ENCODE measurements at places on chromosomes 1 and 21.

GRCh38 chr21:38413958-38414548 lies 84.2 kb downstream of the ERG start:
- no peak for DNase-seq

DNA sequence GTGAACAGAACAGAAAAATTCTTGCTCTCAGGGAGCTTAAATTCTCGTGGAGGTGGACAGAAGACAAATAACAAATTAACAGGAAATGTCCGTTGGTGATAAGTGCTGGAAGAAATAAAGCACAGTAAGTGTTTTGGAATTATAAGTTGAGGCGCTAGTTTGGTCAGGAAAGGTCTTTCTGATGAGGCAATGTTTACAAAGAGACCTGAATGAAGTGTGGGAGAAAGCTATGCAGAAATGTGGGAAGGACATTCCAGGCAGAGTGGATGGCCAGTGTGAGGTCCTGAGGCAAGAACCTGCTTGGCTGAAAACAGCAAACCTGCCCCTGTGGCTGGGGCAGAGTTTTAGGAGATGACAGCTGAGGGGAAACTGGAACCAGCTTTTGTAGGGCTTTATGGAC lies 23.3 kb downstream of the NGF start:
- peak; percentile 93 for DNase-seq

- no peak for DNase-seq
Observed at GRCh38 chr1:240280560-240281322, 189.1 kb downstream of the FMN2 start.

GRCh38 chr1:3120994-3121393 lies 52.0 kb downstream of the PRDM16 start:
- no peak for DNase-seq

GRCh38 chr1:181417915-181418314 lies 65.4 kb upstream of the CACNA1E start:
- DNase-seq, result no peak

- no peak for DNase-seq
Observed at GRCh38 chr21:42790520-42791065, 88.7 kb downstream of the WDR4 start.

- no peak for DNase-seq
Observed at GRCh38 chr1:24969596-24970398, 39.7 kb upstream of the RUNX3 start.

DNA sequence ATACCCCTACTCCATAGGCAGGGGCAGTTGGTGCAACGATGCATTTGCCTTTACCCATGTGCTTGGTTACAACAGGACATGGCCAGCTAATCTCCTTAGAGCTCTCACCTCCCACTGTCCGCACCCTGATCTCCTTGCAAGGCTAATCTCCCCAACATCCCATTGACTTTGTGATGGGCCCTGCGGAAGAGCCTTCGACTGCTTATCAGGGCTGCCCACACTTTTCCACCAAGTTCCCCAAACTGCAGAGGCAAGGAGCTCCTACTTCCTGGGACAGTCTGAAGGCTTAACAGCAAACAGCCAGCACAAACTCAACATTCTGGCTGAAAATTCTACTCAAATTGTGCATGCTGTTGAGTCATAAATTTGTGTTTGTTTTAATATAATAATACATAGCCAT lies 36.0 kb downstream of the C1orf94 start:
- no peak for DNase-seq

- no peak for DNase-seq
Observed at GRCh38 chr1:56825436-56825835, 6.2 kb upstream of the FYB2 start.

DNA sequence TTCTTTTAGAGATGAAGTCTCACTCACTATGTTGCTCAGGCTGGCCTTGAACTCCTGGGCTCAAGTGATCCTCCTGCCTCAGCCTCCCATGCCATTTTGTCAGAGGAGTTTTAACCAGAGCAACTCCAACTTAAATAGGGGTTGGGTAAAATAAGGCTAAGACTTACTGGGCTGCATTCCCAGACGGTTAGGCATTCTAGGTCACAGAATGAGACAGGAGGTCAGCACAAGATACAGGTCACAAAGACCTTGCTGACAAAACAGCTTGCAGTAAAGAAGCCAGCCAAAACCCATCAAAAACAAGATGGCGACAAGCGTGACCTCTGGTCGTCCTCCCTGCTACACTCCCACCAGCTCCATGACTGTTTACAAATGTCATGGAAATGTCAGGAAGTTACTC lies 5.7 kb upstream of the DNAH14 start:
- no peak for DNase-seq

All from NCI-H226 (cell line).